Smooth muscle cell of trachea (primary cell): ENCODE measurements at places on chromosomes 11 and 22. TPM values are rescaled to one million over a fixed set of nuclear protein-coding genes. Genes with fewer than 3 reads are reported as not detected.

SCGB1D2 gene
- not detected in 2 replicates for total RNA-seq

TMEM258 gene
- total RNA-seq: 42.3 and 63.2 TPM in 2 replicates

OR4A16 gene
- total RNA-seq: not detected in 2 replicates

RPLP2 gene
- 271 and 337 TPM in 2 replicates for total RNA-seq

CRYAB gene
- 8.7 and 48.3 TPM in 2 replicates for total RNA-seq

OR8K1 gene
- total RNA-seq: not detected in 2 replicates

VSIG2 gene
- total RNA-seq: 0.33 TPM in 1 of 2 replicates, not detected in the other

TRIM49B gene
- not detected in 2 replicates for total RNA-seq

RIMBP3B gene
- 0.17 TPM in 1 of 2 replicates, not detected in the other for total RNA-seq

TBX1 gene
- 0.17 and 0.44 TPM in 2 replicates for total RNA-seq

GLYAT gene
- not detected in 2 replicates for total RNA-seq

MYRF gene
- total RNA-seq: 0.15 and 0.17 TPM in 2 replicates

APOA5 gene
- not detected in 2 replicates for total RNA-seq

MUC5AC gene
- total RNA-seq: not detected in 2 replicates

SMIM38 gene
- under 0.01 and 1.7 TPM in 2 replicates for total RNA-seq

KDM4F gene
- total RNA-seq: not detected in 2 replicates
